ENCODE measurements at places on chromosomes 12 and 14.

- DNase-seq: no peak
Measured at GRCh38 chr12:89450907-89451306, 73.7 kb downstream of the GALNT4 start.

GRCh38 chr12:88946372-88946997, 366.2 kb upstream of the KITLG start:
- no peak for DNase-seq

- DNase-seq: no peak
Measured at GRCh38 chr14:49541049-49541448, 45.1 kb downstream of the RPS29 start.

DNA sequence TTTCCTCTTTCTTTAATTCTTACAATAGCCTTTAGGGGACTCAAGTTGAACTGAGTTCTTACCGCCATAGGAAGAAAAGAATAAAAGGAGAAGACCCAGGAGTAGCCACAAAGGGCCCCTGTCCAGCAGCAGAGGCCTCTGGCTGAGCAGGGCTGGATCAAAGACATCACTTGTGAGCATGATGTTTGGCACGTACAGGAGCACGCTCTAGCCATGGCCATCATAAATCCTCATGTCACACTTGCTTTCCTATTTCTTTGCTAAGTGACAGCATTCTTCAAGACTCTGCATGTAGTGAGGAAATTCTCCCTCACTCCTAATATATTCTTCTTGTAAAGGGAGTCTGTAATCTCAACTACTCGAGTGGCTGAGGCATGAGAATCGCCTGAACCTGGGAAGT, 15.7 kb downstream of the CLEC4C start:
- no peak for DNase-seq

DNA sequence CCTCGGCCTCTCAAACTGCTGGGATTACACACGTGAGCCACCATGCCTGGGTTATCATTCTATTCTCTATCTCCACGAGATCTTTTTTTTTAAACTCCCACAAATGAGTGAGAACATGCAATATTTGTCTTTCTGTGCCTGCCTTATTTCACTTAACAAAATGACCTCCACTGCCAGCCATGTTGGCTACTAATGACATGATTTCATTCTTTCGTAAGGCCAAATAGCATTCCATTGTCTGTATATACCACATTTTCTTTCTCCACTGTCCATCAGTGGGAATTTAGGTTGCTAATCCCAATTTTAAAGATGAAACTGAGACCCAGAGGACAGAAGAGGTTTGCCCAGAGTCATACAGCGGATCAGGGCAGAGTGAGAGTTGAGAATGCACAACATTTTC, 10.9 kb upstream of the TRPV4 start:
- no peak for DNase-seq
